ENCODE measurements at places on chromosomes 2 and 18.

GRCh38 chr18:56210520-56210919 lies 427.9 kb downstream of the TXNL1 start:
- no peak for DNase-seq

GRCh38 chr2:5673145-5674025 lies 18.8 kb upstream of the SOX11 start:
- no peak for DNase-seq

DNA sequence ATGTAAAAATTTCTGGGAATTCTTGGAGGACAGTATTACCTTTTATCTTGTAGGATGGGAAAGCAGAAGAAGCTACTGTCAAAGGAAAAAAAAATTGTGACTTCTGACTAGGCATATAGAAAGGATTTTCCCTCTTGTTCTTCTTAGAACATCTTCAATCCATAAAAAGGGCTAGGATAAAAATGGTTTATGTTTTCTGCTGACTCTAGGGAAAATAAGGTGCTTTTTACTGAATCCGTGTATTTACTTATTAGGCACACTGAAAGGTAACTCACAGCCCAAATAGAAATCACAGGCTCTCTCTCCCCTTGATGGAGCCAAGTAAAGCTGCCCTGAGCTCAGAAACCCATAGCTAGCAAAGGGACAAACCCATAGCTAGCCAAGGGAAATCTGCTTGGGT lies 74.6 kb downstream of the EPAS1 start:
- no peak for DNase-seq

- no peak for DNase-seq
Measured at GRCh38 chr2:226403369-226403768, 396.3 kb downstream of the IRS1 start.

DNA sequence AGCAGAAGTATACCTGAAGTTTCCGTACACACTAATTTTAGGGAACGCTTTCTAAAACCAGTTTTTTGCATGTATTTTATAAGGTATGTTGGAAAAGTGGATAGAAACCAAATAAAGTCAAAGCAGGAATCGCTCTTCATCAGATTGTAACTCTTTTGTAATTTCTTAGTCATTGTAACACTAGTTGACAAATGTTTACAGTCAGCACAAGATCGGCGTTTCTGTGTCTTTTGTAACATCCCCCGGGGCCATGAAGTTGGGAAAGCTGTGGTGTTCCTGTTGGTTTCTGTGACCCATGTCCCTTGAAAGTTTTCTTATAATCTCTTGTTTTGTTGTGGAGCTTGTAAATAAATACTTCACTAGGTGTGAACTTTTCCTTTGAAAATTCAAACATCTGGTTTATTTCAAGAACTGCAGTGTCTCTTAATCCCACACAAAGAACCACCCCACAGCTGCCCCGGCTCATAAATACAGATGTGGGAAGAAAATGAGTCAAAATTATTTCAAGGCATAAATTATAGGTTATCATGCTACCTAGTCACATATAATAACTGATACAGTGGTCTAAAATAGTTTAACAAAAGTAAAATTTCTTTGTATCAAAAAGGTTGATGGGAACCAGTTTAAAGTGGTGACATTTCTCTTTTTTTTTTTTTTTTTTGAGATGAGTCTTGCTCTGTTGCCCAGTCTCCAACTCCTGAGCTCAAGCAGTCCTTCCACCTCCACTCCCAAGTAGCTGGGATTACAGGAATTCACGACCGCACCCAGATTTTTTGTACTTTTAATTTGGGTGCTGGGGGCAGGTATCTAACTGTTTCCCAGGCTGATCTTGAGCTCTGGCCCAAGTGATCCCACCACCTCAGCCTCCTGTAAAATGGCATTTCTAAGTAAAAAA lies 751 bp upstream of the NMI start:
- DNase-seq = peak; percentile 68

- no peak for DNase-seq
Measured at GRCh38 chr2:1488181-1488671, 75.0 kb downstream of the TPO start.

- DNase-seq = peak; percentile 67
Measured at GRCh38 chr2:35298493-35298892, 1057.1 kb upstream of the CRIM1 start.

GRCh38 chr2:46535360-46535759 lies 56.0 kb downstream of the TMEM247 start:
- DNase-seq = no peak

GRCh38 chr2:71157124-71157793 lies 26.8 kb downstream of the MPHOSPH10 start:
- peak; percentile 41 for DNase-seq

GRCh38 chr2:197200051-197200761 lies 110.4 kb downstream of the ANKRD44 start:
- DNase-seq = no peak

DNA sequence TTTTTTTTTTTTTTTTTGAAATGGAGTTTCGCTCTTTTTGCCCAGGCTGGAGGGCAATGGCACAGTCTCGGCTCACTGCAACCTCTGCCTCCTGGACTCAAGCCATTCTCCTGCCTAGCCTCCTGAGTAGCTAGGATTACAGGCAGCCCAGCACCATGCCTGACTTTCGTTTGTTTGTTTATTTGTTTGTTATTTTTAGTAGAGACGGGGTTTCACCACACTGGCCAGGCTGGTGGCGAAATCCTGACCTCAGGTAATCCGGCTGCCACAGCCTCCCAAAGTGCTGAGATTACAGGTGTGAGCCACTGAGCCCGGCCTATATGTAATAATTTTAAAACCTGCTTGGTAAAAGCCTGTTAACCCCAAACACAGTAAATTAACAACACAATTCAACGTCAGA lies 435.7 kb downstream of the LRRTM4 start:
- no peak for DNase-seq

- peak; percentile 70 for DNase-seq
Measured at GRCh38 chr2:28004086-28004485, 113.6 kb downstream of the BABAM2 start.

DNA sequence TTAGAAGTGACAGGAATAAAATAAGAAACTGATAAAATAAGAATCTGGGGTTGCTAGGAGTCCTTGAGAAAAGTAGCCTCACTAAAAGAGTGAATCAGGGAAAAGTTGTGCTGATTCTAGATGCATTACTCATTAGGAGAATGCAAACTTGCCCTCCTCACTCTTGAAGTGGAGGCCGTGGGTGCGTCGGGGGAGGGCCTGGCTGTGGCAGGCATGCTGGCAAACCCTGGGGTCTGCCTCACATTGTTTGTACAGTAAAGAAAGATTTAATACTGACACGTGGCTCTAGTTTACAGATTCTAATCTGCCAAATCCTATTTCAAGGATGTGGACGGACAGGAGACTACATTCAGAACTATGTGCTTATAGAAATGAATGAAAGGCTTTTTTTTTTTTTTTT lies 41.9 kb downstream of the TANC1 start:
- peak; percentile 80 for DNase-seq

GRCh38 chr18:42915299-42915698 lies 200.2 kb downstream of the RIT2 start:
- no peak for DNase-seq

- DNase-seq = peak; percentile 98
Measured at GRCh38 chr2:223576873-223577272, 25.3 kb downstream of the SCG2 start.

GRCh38 chr2:71634567-71634966 lies 181.2 kb downstream of the DYSF start:
- DNase-seq = no peak

GRCh38 chr2:219648176-219648575 lies 20.7 kb downstream of the SLC4A3 start:
- DNase-seq = no peak

DNA sequence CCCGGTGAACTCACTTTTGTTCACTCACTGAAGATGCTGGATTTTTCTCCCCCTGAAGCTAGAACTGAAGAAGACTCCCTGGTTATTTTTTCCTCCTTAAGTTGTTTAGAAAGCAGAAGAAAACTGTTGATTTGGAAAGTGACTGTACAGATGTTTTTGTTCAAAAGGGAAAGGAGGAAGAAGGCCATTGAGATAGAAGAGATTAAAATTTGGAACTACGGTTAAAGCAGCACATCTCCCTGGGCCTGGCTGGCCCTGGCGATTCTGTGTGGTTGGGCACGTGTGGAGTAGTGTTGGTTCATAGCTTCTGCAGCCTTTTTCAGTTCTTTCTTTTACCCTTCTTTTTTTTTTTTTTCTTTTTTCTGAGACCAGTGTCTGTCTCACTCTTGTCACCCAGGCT lies 109.2 kb downstream of the MAP4K4 start:
- DNase-seq = no peak

DNA sequence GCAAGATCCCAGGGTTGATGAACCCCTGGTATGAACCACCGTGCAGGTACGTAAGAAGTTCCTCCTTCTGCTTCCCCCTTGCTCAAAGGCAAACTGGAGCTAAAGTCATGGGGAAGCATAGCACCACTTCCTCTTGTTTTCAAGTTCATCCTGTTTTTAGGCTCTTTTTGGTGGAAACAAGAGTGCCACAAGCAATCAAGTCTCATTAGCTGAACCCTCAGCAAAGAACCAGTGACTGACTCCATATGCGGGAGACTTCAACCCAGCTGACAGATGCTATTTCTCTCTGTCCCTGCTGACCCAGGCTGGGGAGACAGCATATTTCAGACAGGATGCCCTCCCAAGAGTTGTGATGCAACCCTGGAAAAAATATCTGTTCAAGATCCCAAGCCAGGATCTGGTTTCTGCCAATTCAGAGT lies 47.7 kb downstream of the BCL2 start:
- DNase-seq = no peak

DNA sequence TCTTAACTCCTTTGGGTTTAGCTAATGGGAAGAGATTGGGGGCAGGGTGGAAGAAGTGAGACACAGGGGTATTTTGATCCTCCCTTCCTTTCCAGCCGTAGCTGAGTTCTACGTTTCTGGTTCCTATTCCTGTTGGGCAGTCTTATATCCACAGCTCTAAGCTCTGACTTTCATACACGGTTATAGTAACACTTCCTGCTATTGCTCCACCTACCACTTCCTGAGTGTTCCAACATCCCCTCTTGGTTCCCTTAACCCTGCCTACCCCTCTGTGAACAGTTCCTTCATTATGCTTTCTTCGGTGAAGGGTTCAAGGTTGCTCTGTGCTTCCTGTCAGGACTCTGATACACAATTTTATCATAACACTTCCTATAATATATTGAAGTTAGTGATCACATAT lies 205.1 kb downstream of the DNAH7 start:
- no peak for DNase-seq

DNA sequence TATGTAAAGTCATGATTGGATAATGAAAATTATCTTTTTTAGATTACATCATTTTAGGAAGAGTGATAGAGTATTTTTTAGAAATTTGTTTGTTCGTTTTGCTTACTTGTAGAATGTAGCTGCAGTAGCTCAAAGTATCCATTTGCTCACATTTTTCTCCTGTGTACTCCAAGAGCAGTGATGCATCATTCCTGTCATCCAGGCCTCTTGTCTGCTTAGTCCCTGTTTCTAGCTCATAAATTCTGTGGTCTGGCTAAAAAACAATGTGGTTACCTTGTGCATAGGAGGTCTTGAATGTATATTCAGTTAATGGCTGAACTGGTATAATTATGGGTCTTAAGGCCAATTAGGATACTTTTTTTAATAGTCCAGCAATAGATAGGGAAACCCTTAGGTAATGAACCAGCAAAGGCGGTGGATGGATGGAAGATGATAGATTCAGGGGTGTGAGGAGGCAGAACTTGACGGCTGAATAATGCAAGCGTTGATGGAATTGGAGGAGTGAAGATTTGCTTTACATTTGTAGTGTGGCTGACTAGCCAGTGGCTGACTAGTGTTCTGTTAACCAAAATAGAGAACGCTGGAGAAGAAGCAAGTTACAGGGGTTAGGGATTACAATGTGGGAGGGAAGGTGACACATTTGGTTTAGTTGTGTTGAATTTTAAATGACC lies 145.0 kb downstream of the ZNF407 start:
- DNase-seq = peak; percentile 11

- no peak for DNase-seq
Measured at GRCh38 chr2:233448220-233448559, 93.9 kb downstream of the DGKD start.

DNA sequence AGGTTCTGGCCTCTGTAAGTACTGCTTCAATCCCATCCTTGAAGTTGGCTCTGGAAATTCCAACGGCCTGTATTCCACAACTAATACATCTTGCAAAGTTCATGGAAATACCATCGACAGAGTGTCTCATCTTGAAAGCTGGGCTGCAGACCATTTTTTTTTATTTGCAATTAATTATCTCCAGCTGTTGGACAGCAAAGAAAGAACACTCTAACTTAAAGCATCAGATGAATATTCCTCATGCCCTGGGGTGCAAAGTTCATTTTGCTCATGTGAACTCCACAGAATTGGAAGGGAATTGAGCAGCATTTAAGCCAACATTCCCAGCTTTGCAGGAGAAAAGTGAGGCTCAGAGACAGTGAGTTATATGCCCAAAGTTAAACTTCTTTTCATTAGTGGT lies 96.5 kb upstream of the PIEZO2 start:
- DNase-seq = peak; percentile 27

DNA sequence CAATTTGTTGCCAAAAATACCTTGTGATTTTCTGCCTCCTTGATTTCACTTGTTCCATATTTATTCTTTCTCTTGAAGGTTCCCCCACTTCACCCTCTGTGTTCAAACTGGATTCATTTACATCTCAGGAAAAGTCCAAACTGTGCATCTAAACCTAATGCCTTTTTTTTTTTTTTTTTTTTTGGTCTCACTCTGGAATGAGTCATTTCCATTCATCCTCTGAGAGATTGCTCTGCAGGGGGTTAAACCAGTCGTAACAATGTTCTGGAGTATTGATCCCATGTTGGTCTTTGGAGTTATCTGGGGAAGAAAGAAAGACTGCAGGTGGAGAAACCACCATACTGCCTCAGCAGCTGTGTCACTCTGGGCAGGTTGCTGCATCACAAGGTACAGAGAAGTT lies 119.7 kb downstream of the TACR1 start:
- DNase-seq = peak; percentile 36
